ENCODE measurements at places on chromosomes 3 and 15.

DNA sequence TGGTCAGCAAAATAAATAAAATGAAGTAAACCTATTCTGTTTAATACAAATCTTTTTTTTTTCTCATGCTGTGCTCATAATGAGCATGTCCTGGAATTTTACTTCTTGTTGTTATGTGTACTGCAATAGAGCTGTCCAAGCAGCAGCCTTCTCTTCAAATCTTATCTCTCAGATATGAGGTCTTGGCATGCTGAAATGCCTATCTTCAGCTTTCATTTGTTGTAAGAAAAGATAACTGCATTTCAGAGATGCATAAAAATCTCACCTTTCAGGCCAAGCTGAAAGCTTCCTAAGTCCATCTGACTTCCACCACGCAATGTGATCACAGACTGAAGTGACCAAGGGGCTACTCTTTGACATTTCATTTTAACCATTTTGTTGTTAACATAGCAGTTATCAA, 43.5 kb upstream of the LRRC3B start:
- no peak for DNase-seq

GRCh38 chr3:185279587-185280138, 25.8 kb upstream of the EHHADH start:
- no peak for DNase-seq

DNA sequence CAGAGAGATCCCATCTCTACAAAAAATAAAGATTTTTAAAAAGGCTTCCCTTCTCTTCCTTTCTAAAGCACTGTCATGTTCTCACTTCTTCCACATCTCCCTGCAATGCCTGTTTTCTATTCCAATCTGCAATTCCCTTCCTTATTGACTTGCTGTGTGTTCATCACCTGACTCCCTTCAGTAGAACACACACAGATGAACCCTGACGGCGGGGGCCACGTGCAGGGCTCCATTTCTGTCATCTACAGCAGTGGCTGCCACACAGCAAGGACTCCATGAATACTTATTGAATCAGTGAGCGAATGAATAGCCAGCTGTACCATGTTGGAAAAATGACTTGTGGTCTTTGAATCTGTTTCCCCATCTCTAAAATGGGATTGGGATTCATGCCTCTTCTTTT, 26.1 kb downstream of the BHLHE40 start:
- DNase-seq, result no peak

DNA sequence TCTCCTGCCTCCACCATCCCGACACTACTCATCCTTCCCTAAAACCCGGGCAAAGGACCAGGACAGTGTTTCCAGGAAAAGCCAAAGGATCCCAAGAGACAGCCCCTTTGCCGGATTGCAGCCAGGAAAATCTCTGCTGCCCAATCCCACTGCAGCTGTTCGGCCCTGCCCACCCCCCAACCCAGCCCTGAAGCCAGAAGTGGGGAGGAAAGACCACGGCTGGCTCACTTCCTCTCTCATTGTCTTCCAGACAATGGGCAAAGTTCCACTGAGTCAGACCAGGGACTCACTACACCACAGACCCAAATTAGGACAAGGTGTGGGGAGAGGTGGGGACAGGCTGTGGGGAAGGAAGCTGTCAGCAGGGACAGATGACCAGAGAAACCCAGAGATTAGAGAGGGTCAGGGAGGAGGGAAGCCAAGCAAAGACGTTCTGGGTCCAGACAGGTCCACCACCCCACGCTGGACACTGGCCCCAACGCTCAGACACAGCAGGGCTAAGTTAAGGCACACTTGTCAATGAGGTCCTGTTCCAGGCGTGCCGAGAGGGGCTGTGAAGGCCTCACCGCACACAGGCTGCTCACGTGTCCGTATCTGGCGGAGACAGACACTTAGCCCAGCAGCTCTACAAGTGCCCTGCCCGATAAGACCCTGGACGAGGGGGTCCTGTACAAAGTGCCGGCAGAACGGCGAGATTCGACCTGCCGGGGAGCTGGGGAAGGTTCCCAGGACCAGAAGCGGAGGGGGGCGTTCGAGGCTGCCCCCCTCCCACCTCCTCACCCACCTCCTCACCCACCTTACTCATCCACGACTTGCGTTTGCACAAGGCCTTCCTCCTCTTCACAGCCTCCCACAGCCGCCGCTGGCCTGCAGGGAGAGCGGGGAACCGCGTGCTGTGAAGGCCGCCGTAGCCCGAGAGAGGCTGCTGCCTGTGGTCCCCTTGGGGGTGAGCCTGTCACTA, 21.9 kb downstream of the TNK2 start:
- DNase-seq, result no peak

DNA sequence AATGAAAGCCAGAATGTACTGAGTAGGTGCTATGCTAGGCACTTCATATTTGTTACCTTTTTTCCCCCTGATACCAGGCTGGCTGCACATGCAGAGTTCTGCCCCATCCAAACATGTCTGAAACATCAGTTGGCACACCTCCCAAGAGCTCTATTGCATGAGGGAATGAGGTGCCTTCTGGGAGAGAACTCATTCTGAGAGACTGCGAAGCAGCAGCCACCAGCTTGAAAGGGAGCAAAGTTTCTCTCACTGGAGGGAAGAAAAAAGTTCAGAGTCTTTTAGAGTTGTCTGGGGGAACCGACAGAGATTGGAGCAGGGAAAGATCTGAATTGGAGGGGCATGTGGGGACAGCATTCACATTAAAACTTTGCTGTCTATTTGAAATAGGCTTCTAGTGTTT, 84.1 kb downstream of the AGBL1 start:
- DNase-seq, result no peak

- DNase-seq, result no peak
These were observed 5.2 kb downstream of the EXOSC7 start for GRCh38 chr3:44981220-44981619.

GRCh38 chr3:69665026-69665737, 74.1 kb upstream of the MITF start:
- DNase-seq, result no peak

GRCh38 chr3:23904545-23904944, 12.2 kb downstream of the NKIRAS1 start:
- no peak for DNase-seq

GRCh38 chr15:93708724-93709445, 522.5 kb upstream of the MCTP2 start:
- no peak for DNase-seq

- no peak for DNase-seq
These were observed 68.2 kb downstream of the EDEM1 start for GRCh38 chr3:5255404-5256344.

- no peak for DNase-seq
These were observed 766.5 kb upstream of the CFAP20DC start for GRCh38 chr3:59816312-59816711.

DNA sequence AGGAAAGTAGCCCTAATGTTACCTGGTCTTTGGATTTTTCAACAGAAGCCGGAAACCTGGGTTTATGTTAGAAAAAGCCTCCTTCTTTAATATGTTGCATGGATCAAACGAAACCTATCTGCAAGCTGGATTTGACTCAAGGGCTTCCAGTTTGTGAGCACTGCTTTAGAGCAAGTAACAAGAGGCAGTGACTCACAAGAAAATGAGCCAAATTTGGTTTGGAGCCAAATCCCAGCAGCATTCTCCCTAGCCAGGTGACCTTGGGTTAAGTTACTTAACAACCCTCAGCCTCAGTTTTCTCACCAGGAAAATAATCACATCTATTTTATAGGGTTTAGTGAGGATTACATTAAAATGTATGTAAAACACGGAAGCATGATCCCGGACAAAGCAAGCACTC, 215.2 kb upstream of the PRICKLE2 start:
- no peak for DNase-seq

DNA sequence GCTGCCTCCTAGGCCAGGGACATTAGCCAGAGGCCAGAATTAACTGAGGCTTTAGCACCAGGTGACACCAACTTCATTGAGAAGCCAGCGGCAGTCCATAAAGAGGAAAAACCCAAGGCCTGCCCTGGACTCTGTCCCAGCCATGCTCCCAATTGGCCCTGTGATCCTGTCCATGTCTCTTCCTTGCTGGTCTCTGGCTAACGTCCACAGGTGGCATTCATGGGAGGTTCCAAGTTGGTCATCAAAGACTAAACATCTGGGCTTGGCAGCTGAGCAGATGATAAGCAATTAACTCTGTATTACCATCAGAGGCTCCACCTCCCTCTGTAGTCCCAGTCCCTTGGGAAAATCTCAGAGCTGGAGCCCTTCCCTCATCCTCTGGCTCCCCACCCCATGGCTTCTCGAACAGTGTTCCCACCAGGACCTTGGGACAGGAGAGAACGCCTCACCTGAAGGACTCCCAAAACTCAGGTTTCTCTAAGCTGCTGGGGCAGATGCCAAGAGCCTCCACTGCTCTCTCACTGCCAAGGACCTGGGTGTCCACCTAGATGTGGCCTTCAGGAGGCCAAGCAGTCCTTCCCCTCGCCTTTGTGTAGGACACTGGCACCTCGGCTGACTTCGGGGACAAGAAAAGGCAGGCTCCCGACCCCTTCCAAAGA, 40.4 kb downstream of the GOLGA6A start:
- no peak for DNase-seq

- no peak for DNase-seq
These were observed 374.3 kb downstream of the VPS13C start for GRCh38 chr15:61685971-61686370.

- no peak for DNase-seq
These were observed 398.7 kb upstream of the PDZRN3 start for GRCh38 chr3:74023395-74023794.

- no peak for DNase-seq
These were observed 7.3 kb downstream of the ARL6IP5 start for GRCh38 chr3:69092030-69092516.

DNA sequence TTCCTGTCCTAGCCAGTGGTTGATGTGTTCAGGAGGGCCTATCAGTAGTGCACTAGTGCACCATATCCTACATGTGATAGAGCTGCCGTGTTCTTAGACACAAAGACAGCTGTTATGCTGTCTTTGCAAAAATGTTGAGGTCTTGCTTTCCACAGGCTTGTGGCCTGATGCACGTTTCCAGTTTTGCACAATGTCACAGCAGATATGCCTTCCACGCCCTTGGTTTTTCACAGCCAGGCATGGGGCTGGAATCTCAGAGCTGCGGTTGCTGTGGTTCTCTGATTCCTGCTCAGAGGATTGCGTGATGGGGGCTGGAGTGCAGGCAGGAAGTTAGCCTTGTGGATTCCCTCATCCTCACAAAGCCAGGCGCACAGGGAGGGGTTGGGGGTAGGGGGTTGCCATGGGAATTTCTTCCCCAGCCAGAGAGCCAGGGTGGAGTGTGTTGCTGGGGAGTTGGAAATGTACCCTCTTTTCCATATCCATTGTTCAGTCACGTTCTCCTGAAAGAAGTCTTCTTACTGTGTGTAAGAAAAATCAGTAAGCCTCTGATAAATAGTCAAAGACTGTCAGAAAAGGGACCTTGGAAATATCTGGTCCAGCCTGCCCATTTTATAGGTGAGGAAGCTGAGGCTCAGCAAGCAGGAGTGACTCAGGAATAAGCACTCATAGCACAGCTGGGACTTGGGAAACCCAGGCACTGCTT, 79.4 kb downstream of the SMAD3 start:
- no peak for DNase-seq

DNA sequence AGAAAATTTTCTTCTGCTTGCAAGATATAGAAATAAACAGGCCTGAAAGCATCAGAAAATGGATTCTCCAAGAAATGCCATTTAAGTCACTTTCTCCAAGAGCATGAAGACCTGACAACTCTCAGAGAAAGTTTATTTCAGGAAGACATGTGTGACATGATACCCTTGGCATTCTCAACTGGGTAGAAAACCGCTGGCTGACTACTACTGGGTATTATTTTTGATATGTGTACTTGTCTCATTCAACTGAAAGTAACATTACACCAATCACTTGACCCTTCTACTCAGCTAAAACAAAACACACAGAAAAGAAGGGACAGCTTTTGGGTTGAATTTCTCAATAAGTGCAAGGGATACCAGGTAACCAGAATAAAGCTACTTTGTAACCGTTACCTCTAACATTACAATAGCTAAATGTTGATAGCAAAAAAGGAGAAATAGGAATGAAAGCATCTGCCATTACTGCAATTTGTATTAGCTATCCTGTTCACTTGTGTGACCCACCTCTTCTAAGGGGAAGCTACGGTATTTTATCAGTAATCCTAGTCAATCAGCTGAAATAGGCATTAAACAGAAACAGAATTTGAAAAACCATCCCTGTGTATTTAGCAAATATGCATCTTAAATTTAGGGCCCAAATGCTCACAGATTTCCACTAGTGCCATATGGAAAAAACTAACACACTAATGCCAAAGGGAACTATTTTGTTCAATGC, 7.3 kb downstream of the TRA2B start:
- DNase-seq, result no peak

- DNase-seq, result no peak
These were observed 69.8 kb upstream of the WNT5A start for GRCh38 chr3:55556619-55557537.

DNA sequence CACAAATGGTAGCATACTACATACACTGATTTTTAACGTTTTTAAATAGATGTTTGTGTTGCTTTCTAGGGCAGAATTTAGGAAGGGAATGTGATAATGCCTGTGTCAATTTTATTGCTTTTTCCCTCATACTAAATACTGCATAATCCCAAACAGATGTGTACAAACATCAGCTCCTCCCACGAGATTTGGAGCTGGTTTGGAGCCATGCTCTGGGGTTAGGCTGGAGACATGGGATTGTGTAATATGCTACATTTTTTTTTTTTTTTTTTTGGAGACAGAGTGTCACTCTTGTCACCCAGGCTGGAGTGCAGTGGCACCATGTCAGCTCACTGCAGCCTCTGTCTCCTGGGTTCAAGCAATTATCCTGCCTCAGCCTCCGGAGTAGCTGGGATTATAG, 80.1 kb downstream of the EBLN2 start:
- no peak for DNase-seq

DNA sequence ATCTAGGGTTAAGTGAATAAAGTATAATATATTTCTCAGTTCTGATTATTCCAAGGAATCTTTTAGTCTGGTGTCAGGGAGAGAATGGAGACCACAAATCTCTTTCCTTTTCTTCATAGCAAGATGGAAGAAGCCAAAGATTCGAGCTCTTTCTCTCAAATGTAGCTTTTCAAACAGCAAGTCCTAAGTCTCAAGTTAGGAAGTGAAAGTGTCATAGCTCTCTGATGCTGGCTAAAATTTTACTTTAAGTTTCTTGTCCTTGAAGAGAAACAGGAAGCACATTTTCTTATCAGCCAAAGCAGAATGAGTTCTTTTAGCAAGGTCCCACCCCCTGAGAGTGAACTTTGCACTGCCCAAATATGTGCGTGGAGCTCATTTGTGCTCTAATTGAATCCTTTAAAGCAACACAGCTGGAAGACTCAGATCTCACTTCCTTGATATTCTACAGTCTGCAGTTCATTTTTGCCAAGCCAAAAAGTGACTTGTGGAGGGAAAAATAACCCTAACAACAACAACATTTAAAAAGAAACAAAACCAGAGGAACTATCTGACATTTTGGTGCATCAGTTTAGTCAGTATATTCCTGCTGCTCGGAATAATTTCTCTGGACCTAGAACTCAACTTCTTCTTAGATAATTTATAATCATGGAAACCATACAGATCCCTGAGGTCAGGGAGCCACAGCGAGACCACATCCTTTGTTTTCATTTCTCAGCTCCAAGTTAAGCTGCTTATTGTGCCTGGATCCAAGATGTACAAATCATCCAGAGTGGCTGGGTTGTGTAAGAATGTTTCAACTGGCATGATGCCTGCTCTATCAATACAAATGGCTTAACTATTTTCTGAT, 238.7 kb upstream of the P2RY1 start:
- peak; percentile 65 for DNase-seq

GRCh38 chr15:83578691-83579090, 75.2 kb upstream of the ADAMTSL3 start:
- DNase-seq, result no peak

- peak; percentile 78 for DNase-seq
These were observed 17.9 kb upstream of the NIT2 start for GRCh38 chr3:100316641-100317069.

All from hematopoietic multipotent progenitor cell treated with erythropoietin and hydrocortisone succinate and interleukin-3 and kit ligand, for 17 days (in vitro differentiated cells).